Prostate gland (tissue), 2 donors: ENCODE measurements at places on chromosomes 6 and 20. TPM values are rescaled to one million over a fixed set of nuclear protein-coding genes. Genes with fewer than 3 reads are reported as not detected.

GRCh38 chr6:116102873-116103272, 2.2 kb downstream of the NT5DC1 start:
- H3K36me3 ChIP-seq = no peaks in the 10 kb centered on the region

Gene CBLN4
- total RNA-seq = 5.8 TPM

DNA sequence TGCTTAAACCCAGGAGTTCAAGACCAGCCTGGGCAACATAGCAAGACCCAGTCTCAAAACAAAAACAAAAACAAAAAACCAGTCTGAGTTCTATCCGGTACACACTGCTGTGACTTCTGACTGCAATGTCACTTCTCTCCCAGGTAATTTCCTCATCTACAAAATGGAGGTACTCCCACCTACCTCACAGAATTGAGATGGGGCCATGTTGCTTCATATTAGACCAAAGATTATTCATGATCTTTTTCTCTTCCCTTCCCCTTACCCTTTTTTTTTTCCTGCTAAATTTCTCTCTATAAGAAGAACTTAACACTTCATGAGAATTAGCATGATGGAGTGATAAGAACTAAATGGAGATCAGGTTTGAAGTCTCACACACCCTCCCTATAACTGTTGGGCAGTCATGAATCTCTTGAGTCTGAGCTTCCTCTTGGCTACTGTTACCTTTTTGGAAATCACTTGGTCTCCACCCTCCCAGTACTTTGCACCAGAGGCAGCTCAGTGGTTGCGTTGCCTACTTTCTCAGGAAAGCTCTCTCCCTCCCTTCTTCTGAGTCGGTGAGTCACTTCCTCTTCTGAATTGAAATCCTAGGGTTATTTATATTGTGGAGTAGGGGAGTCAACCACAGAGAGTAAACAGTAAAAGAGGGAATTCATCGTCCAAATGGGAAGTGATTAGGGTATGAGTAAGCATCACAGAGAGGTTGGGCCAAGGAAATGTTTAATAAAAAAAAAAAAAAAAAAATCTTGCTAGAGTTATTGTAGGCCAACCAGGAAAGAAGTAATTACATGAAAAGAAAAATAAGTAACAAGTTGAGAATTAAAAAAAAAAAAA, 59.9 kb upstream of the MAP7 start:
- no peak overlapping the region for H3K4me3 ChIP-seq
- DNase-seq = peak; percentile 73
- no peaks in the 10 kb centered on the region for H3K27me3 ChIP-seq

DNA sequence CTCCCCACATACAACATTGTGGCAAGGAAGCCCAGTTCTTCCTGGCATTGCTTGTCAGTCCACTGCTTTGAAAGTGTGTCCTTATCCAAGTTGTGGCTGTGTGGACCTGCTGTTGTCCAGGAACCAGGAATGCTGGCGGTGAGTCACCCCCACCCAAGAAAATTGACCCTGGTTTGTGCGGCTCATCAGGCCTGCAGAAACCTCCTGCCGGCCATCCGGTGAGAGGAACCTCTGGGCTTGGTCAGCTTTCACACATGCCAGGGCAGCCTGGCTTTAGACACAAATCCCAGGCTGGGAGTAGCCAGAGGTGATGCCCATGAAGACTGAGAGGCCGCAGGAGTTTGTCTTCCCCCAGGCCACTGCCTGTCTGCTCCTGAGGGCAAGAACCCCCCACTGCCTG, 223.6 kb downstream of the TTLL2 start:
- H3K27me3 ChIP-seq = no peaks in the 10 kb centered on the region
- H3K4me3 ChIP-seq = no peak overlapping the region

Gene POM121L2
- total RNA-seq = 0.62 TPM

GRCh38 chr6:155964544-155964943, 508.9 kb upstream of the NOX3 start:
- H3K27ac ChIP-seq = no peak overlapping the region
- H3K4me3 ChIP-seq = no peak overlapping the region
- no peaks in the 10 kb centered on the region for H3K4me1 ChIP-seq
- H3K27me3 ChIP-seq = no peaks in the 10 kb centered on the region
- H3K36me3 ChIP-seq = no peaks in the 10 kb centered on the region

DNA sequence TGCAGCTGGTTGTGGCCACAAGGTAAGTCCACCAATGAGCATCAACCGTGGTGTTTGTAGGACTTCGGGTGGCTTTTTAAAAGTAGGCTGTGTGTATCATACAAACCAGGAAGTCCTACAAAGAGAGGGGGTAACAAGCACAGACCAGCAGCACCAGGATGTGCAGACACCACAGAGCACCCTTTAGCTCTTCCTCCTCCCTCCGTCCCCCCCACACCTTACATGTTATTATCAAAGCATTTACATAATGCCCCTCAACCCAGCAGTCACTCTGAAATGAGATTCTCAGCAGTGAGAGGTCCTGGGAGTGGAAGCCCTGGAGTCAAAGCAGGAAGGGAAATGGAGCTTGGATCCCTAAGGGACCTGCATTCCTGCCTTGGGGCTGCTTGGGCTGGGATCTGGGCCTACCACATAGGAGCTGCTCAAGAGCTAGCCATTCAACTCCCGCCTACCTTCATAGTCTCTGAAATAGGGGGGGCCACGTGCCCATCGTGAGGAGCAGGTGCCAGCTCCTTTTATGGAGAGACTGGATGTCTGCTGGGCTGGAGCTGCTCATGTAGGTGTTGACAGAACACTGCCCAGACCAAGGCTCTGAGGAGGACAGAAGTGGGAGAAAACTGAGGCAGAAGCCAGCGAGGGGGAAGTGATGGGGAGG, 90.6 kb downstream of the PSMB1 start:
- no peak overlapping the region for H3K27ac ChIP-seq
- H3K36me3 ChIP-seq = no peaks in the 10 kb centered on the region
- no peak overlapping the region for H3K4me3 ChIP-seq
- no peaks in the 10 kb centered on the region for H3K27me3 ChIP-seq

GRCh38 chr20:26218301-26218700, 521.6 kb upstream of the ZNF337 start:
- H3K36me3 ChIP-seq = no peaks in the 10 kb centered on the region
- DNase-seq = no peak
- no peaks in the 10 kb centered on the region for H3K4me1 ChIP-seq
- H3K4me3 ChIP-seq = no peak overlapping the region

DNA sequence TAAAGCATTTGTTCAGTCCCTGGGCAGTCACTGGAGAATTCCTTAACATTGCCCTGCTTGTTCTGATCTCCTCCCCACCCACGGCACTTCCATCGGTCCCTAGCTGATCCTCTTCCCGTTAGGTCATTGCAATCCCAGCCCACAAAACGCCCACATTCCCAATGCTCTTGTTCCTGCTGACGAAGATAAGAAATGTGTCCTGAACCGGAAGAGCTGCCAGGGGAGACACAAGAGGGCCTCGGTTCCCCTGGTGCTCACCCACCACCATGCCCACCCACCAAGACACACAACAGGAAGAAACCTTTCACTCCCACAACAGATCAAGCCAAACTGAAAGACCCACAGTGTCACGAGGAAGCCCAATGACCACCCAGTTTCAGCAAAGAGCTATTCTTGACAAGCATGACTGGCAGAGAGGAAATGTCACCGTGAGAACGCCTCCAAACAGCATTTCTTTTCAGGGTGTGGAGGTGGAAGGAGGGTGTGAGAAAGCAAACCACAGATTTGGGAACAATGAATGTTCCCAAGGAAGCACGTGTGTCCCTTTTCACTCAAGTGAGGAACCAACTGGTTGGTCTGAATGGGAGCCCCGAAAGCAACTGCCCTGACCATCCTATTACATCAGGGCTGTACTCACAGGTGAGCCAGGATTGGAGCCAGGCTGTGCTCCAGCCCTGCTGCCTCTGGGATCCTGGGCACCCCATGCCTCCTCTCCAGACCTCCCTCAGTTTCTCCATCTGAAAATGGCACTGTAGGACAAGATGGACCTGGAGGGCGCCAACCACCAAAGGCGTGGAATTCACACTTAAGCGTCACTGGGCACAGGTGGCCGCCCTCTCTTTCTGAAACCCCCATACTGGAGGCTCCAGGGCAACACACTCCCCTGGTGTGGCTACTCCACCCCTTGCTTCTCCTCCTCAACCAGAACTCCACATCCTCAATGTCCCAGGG, 97.5 kb downstream of the ZMYND8 start:
- peaks cover 5% of the 10 kb centered on the region for H3K4me1 ChIP-seq
- H3K36me3 ChIP-seq = no peaks in the 10 kb centered on the region
- no peaks in the 10 kb centered on the region for H3K27me3 ChIP-seq
- no peak overlapping the region for H3K4me3 ChIP-seq
- no peak for DNase-seq

DNA sequence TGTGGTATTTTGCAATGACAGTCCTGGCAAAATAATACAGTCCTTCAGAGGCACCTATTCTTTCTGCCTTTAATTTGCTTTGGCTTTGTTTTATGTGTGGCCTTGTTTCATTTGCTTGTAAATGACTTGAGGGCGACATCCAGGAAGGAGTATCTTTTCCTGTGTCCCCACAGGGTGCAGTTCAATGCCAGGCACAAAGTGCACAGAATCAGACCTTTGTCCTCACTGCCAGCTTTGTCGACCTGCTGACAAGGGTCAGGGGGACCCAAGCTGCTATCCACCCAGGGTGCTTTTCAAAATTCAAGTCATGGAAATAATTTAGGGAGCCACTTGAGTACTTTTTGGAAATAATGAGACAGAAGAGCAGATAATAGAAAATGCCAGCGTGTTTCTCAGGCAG, 37.0 kb upstream of the CDKN1A start:
- H3K4me1 ChIP-seq = peaks cover 11% of the 10 kb centered on the region
- no peak overlapping the region for H3K27ac ChIP-seq
- no peaks in the 10 kb centered on the region for H3K27me3 ChIP-seq
- no peaks in the 10 kb centered on the region for H3K36me3 ChIP-seq
- no peak for DNase-seq

- H3K27me3 ChIP-seq = no peaks in the 10 kb centered on the region
- DNase-seq = no peak
- no peaks in the 10 kb centered on the region for H3K4me1 ChIP-seq
- no peaks in the 10 kb centered on the region for H3K36me3 ChIP-seq
- H3K27ac ChIP-seq = no peak overlapping the region
Measured at GRCh38 chr6:168908166-168908565, 345.5 kb downstream of the THBS2 start.

- no peaks in the 10 kb centered on the region for H3K4me1 ChIP-seq
- no peak overlapping the region for H3K27ac ChIP-seq
- DNase-seq = no peak
- H3K27me3 ChIP-seq = no peaks in the 10 kb centered on the region
- H3K36me3 ChIP-seq = peaks cover 8% of the 10 kb centered on the region
- H3K4me3 ChIP-seq = no peak overlapping the region
Measured at GRCh38 chr6:89793586-89793985, 26.0 kb downstream of the MDN1 start.

GRCh38 chr6:160077024-160077423, 44.6 kb upstream of the SLC22A1 start:
- H3K27me3 ChIP-seq = no peaks in the 10 kb centered on the region
- no peak for DNase-seq
- H3K4me1 ChIP-seq = no peaks in the 10 kb centered on the region
- H3K27ac ChIP-seq = no peak overlapping the region
- H3K36me3 ChIP-seq = peaks cover 4% of the 10 kb centered on the region

Gene TMEM244
- total RNA-seq = not detected

- no peak overlapping the region for H3K27ac ChIP-seq
- no peaks in the 10 kb centered on the region for H3K27me3 ChIP-seq
- no peaks in the 10 kb centered on the region for H3K36me3 ChIP-seq
- no peak overlapping the region for H3K4me3 ChIP-seq
Measured at GRCh38 chr6:13268913-13269518, 59.3 kb downstream of the TBC1D7 start.

GRCh38 chr20:25397821-25398220, 7.2 kb upstream of the ABHD12 start:
- no peak overlapping the region for H3K27ac ChIP-seq
- H3K4me1 ChIP-seq = no peaks in the 10 kb centered on the region
- H3K27me3 ChIP-seq = no peaks in the 10 kb centered on the region
- no peak for DNase-seq

DNA sequence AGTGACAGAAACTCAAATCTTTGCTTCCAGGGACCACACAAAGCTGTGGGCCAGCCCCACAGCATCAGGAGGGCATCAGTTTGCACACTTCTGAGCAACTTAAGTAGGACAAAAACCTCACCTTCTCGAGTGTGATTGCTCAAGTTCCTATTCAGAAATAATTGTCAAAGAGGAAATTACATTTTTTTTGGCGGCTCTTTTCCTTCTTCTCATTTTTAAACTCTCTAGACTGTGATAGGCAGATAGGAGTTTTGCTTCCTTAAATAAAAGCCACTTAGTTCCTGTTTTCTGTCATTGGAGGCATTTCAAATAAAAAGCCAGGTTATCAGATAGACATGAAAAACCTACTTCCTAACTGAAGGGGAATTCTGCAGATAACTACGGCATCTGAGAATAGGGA, 11.2 kb upstream of the TAGAP start:
- no peak overlapping the region for H3K4me3 ChIP-seq
- no peaks in the 10 kb centered on the region for H3K36me3 ChIP-seq
- no peak for DNase-seq

- no peaks in the 10 kb centered on the region for H3K36me3 ChIP-seq
- H3K27ac ChIP-seq = no peak overlapping the region
- no peak overlapping the region for H3K4me3 ChIP-seq
Measured at GRCh38 chr6:78577585-78577984, 289.8 kb upstream of the IRAK1BP1 start.

GRCh38 chr20:45309075-45309474, 976 bp upstream of the MATN4 start:
- peaks cover 8% of the 10 kb centered on the region for H3K27me3 ChIP-seq
- no peaks in the 10 kb centered on the region for H3K36me3 ChIP-seq
- DNase-seq = no peak
- H3K4me1 ChIP-seq = no peaks in the 10 kb centered on the region
- no peak overlapping the region for H3K27ac ChIP-seq

- no peaks in the 10 kb centered on the region for H3K36me3 ChIP-seq
- no peaks in the 10 kb centered on the region for H3K4me1 ChIP-seq
- H3K27me3 ChIP-seq = no peaks in the 10 kb centered on the region
- DNase-seq = no peak
- no peak overlapping the region for H3K27ac ChIP-seq
- no peak overlapping the region for H3K4me3 ChIP-seq
Measured at GRCh38 chr6:135703621-135704020, 147.9 kb upstream of the PDE7B start.

GRCh38 chr20:37185686-37186085, 6.3 kb upstream of the MROH8 start:
- no peaks in the 10 kb centered on the region for H3K27me3 ChIP-seq
- DNase-seq = no peak
- no peak overlapping the region for H3K27ac ChIP-seq
- no peak overlapping the region for H3K4me3 ChIP-seq
- no peaks in the 10 kb centered on the region for H3K36me3 ChIP-seq
- H3K4me1 ChIP-seq = peaks cover 5% of the 10 kb centered on the region

- no peak for DNase-seq
- H3K36me3 ChIP-seq = no peaks in the 10 kb centered on the region
- no peak overlapping the region for H3K4me3 ChIP-seq
- no peaks in the 10 kb centered on the region for H3K27me3 ChIP-seq
Measured at GRCh38 chr20:57361517-57361916, 10.5 kb downstream of the RAE1 start.

Gene OXT
- total RNA-seq = not detected
